ENCODE measurements at places on chromosomes 6 and 20.

DNA sequence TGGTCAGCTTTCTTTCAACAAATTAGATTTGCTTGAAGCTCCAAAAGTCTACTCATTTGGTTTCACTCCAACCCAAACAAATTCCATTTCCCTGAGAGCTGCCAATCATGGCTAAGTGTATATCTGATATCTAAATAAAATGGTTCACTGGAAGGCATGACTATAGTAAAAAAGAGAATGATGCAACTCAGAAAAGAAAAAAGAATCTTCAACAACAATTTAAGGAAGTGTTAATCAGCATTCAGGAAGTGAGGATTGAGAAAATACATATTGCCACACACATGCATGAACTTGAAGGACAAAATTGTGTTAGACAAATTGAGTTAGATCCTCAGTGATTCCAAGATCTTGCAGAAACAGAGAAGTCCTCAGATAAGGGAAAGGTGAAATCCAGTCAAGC, 972.9 kb upstream of the FLRT3 start:
- no peak for DNase-seq

DNA sequence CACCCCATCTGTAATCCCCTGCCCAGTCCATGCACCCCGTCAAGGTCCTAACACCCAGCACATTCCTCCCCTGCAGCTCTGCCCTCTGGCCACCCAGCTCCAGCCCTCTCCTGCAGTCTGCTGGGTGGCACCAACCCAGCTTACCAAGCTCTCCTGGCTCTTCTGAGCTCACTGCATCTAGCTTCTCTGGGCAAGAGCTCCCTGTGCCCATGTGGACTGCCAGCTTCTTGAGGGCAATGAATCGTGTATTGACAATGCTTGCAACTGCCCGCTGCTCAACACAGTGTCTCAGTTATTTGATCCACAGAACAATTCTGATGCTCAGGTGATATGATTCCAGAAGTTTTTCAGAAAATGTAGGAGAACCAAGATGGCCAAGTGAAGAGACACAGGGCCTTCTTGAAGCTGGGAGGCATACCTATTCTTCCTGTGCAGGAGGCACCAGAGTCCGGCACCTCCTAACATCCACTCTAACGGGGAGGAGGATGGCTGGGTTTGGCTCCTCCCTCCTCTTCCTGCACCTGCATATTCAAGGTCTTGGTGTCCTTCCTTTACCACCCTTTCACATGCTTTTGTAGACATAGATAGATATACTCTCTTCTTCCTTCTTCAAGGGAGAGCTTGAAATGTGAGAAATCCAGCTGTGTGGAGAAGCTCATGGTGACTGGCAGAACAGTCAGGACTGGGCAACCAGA, 85.6 kb downstream of the TRERF1 start:
- DNase-seq: no peak

- no peak for DNase-seq
These were observed 1.6 kb downstream of the CCN2 start for GRCh38 chr6:131949620-131949908.

GRCh38 chr20:36399147-36399968, 93.2 kb downstream of the DLGAP4 start:
- no peak for DNase-seq

GRCh38 chr6:103280417-103280816, 1579.3 kb downstream of the HACE1 start:
- DNase-seq: no peak

DNA sequence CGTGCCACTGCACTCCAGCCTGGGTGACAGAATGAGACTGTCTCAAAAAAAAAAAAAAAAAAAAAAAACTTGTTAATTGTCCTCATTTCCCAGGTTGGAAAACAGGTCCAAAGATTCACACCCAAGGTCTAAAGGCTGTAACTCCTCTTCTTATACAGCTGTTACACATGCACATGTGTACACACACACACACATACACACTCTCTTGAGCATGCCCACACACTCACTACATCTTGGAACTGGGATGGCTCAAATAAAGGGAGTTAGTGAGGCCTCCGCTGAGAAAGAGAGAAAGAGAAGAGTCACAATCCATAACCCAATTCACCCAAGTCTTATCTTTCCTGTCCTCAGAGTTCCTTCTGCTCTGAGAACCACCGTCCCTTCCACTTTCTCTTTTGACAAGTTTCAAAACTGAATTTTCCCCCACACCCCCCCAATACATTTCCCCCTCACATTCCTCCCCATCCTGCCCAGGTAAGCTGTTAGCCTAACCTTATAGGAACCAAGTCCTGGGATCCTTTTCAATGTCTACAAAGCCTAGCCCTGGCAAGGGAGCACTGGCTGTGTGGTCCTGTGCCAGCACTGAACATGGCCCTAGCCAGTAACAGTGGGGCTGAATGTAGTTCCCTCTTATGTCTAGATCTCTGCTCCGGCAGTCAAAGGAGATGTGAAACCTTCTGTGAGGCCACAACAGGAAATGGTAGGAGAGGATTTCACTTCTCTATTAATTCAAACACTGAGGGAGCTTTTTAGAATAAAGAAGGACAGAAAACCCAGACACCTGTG, 3.2 kb upstream of the HLA-DMB start:
- DNase-seq: no peak

DNA sequence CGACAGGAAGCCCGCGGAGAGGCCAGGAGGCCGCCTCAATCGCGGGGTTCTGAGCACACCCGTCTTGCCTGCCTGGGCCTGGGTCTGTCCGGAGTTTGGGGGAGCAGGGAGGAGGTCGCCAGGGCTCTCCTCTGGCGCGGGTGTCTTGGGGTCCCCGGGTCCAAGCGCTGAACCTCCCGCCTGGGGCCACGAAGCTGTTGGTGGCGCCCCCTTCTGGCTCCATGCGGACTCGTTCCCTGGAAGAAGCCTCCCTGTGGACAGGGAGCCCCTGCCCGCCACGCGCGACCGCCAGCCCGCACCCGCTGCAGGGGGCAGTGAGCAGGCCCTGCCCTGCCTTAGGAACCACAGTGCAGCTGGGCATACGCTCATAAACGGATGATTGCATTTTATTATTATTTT, 44.7 kb downstream of the MCUR1 start:
- no peak for DNase-seq

GRCh38 chr6:101396548-101397173, 3.2 kb downstream of the GRIK2 start:
- no peak for DNase-seq

DNA sequence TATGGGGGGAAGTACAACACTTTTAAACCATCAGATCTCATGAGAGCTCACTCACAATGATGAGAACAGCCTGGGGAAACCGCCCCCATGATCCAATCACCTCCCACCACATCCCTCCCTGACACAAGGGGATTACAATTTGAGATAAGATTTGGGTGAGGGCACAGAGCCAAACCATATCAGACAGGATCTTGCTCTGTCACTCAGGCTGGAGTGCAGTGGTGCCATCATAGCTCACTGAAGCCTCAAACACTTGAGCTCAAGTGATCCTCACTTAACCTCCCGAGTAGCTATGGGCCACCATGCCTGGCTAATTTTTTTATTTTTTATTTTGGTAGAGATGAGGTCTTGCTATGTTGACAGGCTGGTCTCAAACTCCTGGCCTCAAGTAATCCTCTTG, 5.1 kb upstream of the IYD start:
- DNase-seq: no peak

GRCh38 chr6:169216830-169217229, 36.8 kb downstream of the THBS2 start:
- no peak for DNase-seq

GRCh38 chr20:48503166-48503815, 324.5 kb downstream of the PREX1 start:
- no peak for DNase-seq

DNA sequence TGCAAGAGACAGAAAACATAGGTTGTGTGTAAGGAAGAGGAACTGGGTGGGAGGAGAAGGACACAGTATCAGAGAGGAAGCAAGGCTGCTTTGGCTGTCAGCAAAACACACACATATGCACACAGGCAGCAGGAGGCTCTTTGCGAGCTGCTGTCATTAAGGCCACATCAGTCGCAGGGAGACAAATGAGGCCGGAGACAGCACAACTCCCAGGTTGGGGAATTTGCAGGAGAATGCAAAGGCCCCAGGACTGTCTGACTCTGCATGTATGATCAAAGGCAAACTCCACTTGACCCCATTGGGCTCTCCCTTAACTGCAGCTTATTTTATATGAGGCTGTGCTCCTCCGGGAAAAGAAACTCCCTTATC, 35.3 kb downstream of the METTL24 start:
- no peak for DNase-seq

DNA sequence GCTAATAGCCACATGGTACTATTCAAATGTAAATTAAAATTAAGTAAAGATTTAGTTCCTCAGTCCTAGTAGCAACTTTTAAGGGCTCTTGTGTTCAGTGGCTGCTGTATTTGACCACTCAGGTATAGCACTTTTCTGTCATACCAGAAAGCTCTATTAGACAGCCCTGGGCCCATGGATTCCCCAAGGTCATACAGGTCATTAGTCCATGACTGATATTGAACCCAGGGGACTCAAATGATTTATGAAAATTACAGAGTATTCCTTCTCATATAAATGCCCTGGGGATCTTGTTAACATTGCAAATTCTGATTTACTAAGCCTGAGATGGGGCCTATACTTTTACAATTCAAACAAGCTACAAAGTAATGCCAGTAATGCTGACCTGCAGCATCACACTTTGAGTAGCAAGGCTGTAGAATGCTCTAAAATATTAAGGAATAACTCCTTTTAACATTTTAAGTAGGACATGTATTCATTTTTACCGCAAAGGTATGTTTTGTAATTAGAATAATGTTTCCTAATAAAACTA, 29.6 kb downstream of the RNF217 start:
- no peak for DNase-seq

DNA sequence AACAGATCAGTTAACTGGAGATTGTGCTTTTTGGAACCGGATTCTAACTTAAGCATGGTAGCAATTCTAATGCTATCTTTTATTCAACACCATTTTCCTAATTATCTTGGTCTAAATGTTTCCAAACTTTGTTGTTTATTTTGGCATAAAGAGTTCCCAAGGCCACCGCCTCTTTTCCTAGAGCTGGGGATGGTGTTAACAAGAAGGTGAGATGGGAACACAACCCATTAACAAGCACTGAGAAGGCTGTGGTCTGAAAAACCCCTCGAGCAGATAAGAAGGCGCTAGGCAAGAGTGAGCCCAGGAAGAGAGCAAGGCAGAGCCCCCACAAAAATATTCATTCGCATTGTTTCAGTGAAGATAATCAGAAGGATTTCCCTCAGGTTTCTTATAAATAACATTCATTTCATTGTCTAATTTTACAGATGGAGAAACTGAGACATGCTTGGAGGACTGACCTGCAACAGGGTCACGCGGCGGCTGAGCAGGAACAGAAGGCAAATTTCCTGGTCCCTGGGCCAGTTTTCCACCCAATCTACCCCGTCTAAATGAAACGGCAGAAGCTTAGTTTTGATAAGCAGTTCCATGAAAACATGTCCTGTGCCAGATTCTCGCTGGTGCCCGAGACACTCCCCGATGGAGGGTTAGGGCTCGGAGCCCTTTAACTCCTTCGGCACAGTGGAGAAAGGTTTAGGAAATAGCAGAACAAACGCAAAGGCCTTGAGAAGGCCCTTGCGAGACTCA, 155.6 kb downstream of the FOXC1 start:
- DNase-seq: no peak

- no peak for DNase-seq
These were observed 64.4 kb downstream of the TMEM242 start for GRCh38 chr6:157258878-157259277.

GRCh38 chr20:11371831-11372230, 545.9 kb upstream of the BTBD3 start:
- no peak for DNase-seq

DNA sequence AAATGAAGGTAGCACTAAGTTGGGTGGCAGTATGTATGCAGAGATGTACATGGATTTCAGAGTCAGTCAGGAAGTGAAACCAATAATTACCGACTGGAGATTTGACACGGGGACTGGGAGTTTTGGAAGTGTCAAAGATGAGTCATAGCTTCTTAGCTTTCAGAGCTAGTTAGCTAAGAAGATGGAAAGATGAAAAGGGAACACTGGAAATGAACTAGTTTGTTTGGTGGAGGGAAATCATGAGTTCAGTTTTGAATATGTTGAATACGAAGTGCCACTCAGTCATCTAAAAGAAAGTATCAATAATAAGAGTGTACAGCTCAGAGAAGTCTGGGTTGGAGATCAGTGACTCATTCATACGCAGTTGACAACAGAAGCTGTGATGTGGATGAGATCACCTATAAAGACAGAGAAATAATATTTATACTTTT, 7.5 kb downstream of the ESF1 start:
- DNase-seq: no peak

DNA sequence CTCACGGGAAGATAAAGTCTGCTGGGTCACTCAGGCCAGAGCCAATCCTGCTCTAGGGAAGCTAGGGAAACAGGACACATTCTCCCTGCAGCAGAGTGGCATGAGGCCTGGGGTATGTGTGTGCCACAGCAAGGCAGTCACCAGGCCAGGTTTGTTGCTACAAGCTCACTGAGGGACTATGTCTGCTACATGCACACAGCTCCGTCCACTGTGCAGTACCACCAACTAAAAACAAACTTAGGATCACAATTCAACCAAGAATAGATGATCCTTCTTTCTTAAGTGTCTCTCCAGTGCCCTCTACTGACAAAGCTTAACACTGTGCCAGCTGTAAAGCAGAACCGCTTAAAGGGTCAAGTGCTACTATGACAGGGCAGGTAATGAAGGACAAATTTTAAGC, 192.5 kb downstream of the PTPRK start:
- DNase-seq: no peak

DNA sequence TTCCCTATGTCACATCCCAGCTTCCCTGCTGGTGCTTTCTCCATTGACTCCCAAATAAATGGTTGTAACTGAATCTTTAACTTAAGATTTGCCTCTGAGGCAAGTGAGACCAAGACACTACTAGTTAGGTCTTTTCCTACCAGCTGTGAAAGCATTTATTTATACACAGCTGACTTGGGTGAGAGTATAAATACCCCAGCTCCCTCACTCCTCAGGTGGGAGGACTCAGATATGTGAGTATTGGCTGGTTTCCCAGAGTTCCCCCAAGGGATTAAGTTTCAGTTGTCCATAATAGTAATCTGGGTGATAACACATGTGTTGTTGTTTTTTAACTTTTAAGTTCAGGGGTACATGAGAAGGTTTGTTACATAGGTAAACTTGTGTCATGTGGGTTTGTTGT, 49.8 kb downstream of the CFAP61 start:
- DNase-seq: no peak

GRCh38 chr20:39117491-39117890, 155.3 kb downstream of the DHX35 start:
- no peak for DNase-seq

- DNase-seq: no peak
These were observed 17.3 kb downstream of the FKBP1A start for GRCh38 chr20:1375515-1375914.
